ENCODE measurements at places on chromosomes 7 and 10.

GRCh38 chr7:143295870-143296269, 7.7 kb downstream of the CASP2 start:
- DNase-seq = no peak

DNA sequence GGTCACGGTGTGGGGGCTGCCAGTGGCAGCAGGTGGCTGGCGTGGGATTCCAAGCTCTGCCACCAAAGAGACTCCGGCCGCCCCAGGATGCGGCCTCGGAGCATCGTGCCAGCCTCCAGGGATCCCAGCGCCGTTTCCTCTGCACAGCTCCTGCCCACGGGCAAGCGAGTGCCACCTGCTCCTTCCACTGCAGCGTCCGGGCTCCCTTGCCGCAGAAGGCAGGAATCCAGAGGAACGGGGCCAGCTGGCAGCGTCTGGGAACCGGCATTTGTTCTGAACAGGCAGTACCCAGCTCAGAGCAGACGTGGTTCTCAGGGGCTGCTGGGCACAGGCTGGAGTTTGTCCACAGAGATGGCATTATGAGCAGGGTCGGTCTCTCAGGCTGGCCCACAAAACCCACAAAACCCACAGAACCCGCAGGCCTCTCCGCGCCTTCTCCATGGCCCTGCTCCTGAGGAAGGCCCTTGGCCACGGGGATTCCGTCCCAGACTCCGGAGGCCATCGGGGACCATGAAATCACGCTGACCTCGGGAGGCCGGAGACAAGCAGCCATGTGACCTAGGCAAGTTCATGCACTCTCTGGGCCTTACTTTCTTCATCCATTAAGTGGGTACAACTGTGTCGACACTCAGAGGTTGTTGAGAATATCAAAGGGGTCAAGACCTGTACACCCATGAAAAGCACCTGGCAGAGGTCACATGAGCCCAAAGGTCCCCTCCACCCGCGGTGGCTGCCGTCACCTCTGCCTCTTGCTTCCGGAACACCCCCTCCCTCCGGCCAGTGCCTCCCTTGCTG, 72.1 kb upstream of the TNRC18 start:
- no peak for DNase-seq

DNA sequence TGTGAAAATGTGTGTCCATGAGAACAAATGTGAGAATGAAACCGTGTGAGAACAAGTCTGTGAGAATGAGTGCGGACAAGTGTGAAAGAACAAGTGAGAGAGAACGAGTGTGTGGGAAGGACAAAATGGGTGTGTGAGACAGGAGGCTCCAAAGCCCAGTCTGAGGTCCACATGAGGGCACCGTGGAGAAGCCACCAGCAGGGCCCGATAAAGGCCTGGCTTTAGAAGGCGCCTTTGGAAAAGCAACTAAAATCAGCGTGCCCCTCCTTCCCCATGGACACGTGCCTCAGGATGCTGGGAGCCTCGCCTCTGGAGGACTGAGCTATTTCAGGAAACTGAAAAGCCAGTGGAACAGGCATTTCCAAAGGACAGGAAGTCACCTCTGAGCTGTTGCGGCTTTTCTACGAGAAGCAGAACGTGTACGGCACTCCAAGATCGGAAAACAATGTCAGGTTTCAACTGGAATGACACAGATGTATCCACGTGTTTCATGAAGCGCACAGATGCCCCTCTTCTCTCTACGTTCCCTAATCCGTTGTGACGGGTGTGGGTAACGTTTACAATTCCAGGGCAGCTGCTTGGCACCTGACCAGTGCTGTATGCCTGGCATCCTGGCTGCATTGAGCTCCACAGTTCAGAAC, 46.4 kb downstream of the ESYT2 start:
- DNase-seq = no peak

GRCh38 chr7:29467193-29467926, 96.3 kb upstream of the PRR15 start:
- DNase-seq = no peak

DNA sequence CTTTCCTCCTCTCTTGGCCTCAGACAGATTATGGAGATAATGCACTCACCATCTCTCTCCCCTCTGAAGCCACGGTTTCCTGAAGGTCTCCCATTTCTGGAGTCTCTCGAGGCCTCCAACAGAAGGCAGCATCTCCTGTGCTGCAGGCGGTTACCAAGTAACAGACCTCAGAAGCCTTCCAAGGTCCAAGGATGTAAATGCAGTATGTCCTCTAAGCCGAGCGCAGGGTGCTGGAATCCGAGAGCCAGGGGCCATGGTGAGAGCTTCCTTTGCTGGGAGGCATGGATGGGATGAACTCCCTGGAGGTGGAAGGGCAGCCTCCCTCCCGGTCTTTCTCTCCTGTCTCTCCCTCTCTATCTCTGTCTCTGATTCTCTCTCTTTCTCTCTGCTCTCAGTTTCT, 79.8 kb downstream of the ADARB2 start:
- DNase-seq = no peak

- DNase-seq = no peak
Observed at GRCh38 chr10:70106958-70107791, 25.4 kb downstream of the AIFM2 start.

DNA sequence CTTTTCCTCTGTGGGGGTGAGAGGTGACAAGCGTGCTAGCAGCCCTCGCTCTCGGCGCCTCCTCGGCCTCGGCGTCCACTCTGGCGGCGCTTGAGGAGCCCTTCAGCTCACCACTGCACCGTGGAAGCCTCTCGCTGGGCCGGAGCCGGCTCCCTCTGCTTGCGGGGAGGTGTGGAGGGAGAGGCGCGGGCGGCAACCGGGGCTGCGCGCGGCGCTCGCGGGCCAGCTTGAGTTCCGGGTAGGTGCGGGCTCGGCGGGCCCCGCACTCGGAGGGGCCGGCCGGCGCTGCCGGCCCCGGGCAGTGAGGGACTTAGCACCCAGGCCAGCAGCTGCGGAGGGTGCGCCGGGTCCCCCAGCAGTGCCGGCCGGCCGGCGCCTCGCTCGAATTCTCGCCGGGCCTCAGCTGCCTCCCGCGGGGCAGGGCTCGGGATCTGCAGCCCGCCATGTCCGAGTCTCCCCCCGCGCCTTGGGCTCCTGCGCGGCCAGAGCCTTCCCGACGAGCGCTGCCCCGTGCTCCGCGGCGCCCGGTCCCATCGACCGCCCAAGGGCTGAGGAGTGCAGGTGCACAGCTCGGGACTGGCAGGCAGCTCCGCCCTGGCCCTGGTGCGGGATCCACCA, 352.8 kb upstream of the PODXL start:
- no peak for DNase-seq

DNA sequence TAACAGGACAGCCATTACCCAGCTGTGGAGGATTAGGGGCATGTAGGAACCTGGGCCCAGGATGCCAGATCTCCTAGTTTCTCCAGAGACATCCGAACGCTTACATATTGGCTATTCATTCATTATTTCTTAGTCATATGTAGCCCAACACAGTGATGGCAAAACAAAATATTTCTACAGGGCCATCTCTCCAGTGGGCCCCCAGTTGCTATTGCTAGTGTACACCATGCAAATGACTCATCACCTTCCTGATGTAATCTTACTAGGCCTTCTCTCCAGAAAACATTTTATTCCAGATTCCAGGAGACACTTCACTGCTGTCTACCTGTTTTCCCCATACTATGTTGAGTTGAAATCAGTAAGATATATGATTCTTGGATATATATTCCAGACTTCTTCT, 201.7 kb downstream of the PLXDC2 start:
- no peak for DNase-seq

DNA sequence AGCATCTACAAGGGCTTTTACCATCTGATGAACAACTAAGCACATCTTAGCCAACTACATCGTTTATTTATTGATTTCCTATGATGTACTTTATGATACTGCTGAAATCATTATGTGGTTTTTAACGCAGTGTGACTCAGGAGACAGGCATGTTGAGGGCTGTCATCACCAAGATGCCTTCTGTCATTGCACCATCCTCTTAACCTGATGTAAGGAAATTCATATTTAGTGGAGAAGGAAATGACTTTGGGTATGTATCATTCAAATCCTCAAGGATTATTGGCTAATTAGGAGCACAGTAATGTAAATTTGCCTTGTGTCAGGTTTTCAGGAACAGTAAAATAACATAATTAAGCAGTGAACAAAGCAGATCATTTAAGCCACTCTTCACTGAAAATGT, 138.5 kb upstream of the MGMT start:
- DNase-seq = no peak

GRCh38 chr10:26365681-26366358, 72.3 kb upstream of the APBB1IP start:
- no peak for DNase-seq

DNA sequence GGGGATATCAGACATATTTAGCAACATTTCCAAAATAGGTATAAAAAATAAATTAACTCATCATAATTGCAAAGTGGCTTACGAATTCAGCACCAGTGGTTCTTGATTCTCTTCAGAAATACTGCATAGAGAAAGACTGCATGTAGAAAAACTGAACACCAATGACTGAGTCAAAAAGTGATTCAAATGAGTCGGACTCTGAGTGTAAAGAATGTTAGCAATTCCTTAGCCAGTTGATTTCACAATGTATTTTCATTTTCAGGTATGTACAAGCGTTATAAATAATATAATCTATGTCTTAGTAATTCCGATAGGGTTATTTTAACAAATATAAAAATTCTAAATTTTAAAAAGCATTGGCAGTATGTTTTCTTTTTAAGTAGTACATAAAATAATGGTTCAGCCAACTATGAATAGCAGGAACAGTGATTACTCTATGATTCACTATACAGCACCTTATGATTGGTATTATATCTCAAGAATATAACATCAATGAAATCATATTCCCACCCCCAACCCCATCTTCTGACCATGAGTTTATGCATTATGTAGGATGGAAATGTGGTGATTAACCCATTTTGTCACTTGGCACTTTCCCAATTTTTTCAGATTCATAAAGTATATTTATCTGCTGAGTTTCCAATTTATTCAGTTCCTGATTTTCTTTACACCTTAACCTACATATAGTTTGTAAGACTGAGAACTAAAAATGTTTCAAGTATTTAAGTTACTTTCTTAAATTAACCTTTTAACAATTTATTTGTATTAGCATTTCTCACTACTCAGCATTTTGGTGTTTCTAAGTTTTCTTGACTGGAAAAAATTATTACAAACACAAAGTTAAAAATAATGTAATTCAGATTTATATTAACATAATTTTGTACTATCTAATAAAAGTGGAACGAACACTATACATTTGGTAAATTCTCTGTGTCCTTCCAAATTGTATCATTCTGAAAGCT, 33.9 kb downstream of the DNAJC1 start:
- no peak for DNase-seq

GRCh38 chr7:2042650-2043049, 190.1 kb downstream of the MAD1L1 start:
- no peak for DNase-seq

DNA sequence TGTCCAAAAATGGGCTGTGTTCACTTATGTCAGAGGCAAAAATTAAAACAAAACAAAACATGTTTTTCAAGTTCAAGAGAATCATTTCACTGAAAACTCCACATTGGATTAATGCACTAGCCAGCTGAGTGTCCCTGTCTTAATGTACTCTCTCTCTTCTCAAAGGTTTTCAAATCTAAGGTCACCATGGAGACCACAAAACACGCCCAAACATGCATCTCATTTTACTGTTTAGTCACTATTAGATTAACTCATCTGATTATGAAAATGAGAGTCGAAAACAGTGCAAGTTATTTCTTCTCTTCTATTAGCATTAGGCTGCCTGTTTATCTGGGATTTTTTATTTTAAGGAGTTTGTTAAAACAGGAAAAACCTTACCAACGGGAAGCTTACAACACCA, 70.8 kb upstream of the ASAH2 start:
- DNase-seq = no peak

GRCh38 chr7:108418946-108419345, 37.3 kb downstream of the NRCAM start:
- no peak for DNase-seq

All from CD4-positive, alpha-beta T cell treated with Interleukin-6 at 100 ng/mL for 8 hours (primary cell).